CD4-positive, alpha-beta T cell (primary cell): ENCODE measurements at places on chromosomes 7 and 10.
A peak's percentile ranks its signal among the peaks of the same experiment; 100 is the strongest.

DNA sequence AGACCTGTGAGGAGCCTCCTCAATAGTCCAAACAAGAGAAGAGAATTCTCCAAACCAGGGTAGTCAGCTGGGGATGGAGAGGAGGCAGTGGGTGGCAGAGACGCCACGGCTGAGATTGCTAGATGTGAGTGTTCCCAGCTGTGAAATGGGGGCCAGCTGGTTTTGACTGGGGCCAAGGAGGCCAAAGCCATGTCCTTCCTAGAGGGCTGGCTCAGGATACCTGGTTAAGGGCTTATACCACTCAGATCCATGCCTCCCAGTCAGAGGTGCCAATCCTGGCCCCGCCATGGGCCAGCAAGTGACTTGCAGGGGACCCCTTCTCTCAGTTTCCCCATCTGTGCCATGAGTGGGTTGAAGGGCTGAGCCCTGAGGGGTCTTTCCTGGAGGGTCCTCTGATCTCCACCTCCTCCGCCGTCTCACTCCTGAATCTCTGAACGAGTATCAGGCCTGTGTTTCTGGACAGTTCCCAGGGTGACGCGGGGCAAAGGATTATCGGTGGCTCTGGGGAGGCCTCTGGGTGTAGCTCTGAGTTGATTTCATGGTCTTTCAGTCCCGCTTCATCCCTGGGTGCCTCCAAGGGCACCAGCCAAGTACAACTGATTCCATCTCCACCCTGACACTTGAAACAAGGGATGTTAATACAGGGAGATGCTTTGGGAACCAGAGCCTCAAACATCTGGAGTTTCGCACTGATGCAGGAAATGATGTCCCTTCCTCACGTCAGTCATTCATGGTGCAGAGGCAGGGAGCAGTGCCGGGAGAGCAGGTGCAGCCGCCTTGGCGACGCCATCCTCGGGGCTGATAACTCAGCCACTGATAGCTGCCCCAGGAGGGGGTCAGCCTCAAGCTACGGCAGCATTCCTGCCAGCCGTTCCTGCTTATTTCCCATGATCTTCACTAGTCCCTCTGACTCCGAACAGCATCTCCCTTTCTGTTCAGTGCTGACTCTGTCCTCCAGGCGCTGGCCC is 126.7 kb downstream of the RGS10 start:
- no peak for DNase-seq

GRCh38 chr7:90751595-90751994 is 155.5 kb downstream of the CDK14 start:
- no peak for DNase-seq

DNA sequence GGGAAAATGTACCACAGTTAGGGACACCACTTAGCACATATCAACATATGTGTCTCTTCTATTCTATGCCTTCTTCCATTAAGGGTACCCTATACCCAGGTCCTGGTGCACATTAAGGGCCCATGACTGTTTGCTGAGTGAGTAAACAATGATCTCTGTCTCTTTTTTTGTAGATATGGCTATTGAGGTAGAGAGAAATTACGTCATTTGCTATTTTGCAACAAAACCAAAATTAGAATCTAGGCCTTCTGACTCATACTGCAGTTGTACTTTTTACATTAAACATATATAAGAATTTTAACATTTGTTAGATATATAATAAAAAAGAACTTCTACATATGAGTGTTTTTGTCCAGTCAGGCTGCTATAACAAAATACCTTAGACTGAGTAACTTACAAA is 683.2 kb upstream of the LRRN3 start:
- DNase-seq = no peak

DNA sequence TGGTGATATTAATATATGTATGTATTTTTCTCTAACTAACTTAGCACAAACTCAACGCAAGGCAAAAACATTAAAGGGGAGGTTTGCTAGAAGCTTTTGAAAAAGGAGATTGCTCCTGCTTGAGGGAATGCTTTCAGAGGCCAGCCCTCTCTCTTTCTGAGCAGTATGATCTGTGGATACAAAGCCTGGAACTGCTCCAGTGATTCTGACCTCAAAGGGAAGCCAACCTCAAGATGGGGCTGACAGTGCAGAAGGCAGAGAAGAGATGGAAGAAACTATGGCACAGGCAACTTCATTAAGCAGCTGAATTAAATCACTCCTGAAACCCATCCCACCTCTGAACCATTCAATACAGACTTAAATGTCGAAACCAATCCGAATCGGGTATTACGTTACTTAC is 102.4 kb downstream of the USP6NL start:
- no peak for DNase-seq

GRCh38 chr10:46233181-46233580 is 53.6 kb upstream of the ANTXRL start:
- peak; percentile 0 for DNase-seq

DNA sequence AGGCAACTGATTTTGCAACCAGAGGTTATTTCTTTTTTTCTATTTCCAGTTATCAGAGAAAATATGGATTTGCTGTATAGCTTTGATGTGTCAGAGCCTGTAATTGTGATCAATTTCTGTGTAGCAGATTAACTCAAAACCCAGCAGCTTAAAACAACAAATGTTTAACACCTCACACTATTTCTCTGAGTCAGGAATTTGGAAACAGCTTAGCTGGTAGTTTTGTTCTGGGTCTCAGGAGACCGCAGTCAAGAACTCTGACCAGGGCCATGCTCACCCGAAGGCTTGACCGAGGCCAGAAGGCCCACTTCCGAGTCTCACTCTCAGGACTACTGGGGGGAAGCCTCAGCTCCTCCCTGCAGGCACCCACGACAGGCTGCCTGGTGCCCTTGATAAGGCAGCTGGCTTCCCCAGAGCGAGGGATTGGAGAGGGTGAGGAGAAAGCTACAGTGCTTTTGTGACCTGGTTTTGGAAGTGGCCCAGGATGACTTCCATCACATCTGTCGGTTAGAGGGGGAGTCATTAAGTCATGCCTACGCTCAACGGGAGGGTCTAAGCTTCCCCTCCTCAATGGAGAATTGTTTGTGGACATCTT is 105.7 kb upstream of the SHH start:
- DNase-seq = no peak

DNA sequence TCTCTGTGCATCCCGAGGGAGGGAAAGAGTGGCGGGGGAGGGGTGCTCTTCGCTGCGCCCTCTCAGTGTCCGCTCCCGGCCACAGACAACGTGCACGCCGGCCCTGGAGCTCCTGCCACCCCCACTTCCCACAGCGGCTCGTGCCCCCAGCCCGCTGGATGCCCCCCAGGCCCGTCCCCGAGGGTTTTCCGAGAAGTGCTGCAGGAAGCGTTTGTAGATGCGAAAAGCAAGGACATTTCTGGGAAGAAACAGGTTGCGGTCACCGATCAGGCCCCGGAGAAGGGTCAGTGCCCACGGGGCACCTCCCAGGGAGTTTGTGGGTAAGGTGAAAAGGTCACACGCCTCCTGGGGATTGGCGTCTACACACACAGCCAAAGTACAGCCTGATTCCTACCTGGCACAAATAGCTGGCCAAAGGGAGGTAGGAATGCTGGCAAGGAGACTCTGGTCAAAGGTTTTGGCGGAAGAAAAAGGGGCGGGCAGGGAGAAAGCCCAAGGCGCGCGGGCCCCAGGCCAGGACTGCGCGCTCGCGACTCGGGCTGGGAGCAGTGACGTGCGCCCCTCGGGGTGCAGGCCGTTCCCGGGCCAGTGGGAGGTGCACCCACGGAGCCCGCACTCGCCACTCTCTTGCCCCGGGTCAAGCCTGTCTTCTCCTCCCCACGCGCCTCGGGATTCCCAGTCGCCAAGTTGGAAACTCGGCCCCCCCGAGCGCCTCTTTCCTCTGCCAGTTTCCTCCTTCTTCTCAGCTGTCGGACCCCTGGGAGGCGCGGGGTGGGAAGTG is 1.5 kb upstream of the NRP1 start:
- DNase-seq = no peak

DNA sequence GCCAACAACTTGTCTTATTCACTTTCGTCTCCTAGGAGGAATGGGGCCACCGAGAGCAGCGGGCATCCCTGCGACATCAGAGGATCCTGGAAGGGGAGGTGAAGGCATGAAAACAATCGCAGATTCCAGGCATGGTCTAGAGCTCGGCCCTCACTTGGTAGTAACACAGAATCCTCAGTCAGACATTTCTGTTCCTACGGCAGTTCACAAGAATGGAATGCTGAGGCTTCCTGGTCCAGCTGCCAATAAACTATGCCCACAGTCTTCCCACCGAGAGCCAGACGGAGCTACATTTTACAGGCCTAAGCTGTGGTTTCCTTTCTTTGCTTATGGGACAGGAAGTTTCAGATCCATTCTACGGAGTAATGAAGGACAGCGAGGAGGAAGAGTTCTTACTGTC is 75.8 kb downstream of the OR13A1 start:
- DNase-seq = no peak

DNA sequence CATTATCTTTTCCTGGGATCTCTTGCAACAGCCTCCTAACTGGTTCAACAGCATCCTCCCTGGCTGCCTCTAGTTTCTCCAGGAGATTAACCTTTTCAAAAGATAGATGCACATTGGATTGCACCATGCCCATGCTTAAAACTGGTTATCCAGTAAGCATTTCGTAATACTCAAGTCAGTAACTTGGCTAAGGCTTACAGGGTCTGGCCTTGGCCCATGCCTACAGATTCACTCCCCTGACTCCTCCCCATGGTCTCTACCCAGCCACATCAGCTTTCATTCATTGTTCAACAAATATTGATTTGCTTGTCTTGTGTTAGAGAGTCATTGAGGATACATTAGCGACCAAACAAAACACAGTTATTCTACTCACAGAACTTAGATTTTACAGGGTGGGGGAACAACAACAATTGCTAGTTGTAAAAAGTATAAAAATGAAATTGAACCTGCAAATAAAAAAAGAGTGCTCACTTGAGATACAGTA is 1.8 kb upstream of the KIF20B start:
- no peak for DNase-seq
